Tongue (tissue), 3 donors: ENCODE measurements at places on chromosomes 12 and 14.
A peak's percentile ranks its signal among the peaks of the same experiment; 100 is the strongest.

DNA sequence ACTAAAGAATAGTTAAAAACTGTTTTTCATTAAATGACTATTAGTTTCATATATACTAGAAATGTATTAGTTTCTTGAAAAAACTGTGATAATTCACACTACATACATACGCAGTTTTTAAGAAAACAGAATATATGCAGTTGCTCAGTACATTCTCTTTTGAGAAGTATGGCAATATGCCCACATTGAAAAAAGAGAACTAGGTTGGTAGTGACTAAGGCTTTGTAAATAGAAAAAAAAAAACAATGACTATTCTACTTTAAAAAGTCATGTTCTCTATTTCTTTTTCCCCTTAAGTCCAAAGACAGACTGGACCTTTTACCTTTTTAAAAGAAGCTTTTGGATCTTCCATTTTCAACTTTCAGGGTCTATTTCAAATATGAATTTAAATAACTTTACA is 25.0 kb downstream of the SNX6 start:
- DNase-seq = no peak

- no peak for DNase-seq
Measured at GRCh38 chr12:13340149-13340548, 143.6 kb downstream of the EMP1 start.

DNA sequence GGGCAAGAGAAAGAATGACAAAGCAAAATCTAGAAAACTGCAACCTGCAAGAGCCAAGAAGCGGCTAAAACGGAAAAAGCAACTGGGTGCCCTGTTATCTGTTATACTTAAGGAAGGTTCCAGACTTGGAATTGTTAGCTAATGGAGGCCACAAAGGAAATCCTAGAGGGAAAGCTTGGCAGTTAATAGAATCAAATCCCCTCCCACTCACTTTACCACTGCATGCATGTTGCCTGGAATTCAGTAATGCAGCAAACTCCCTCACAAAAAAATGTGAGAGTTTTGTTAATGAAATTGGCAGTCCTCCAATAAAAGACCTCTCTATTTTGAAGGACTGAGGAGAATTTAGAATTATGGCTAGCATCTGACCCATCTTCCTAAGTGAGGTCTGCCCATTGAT is 164.2 kb upstream of the SOX5 start:
- DNase-seq = no peak

- no peak for DNase-seq
Measured at GRCh38 chr14:39396448-39396847, 35.8 kb downstream of the FBXO33 start.

- peak; percentile 95 for DNase-seq
Measured at GRCh38 chr14:52553671-52554575, 1.3 kb downstream of the GPR137C start.

GRCh38 chr12:28824849-28825248 is 324.2 kb upstream of the FAR2 start:
- no peak for DNase-seq

- no peak for DNase-seq
Measured at GRCh38 chr12:87349681-87350080, 679.5 kb downstream of the C12orf50 start.

- peak; percentile 95 for DNase-seq
Measured at GRCh38 chr12:124655698-124656516, 88.5 kb upstream of the NCOR2 start.

- peak; percentile 69 for DNase-seq
Measured at GRCh38 chr12:2959505-2960389, 550 bp downstream of the TEAD4 start.

DNA sequence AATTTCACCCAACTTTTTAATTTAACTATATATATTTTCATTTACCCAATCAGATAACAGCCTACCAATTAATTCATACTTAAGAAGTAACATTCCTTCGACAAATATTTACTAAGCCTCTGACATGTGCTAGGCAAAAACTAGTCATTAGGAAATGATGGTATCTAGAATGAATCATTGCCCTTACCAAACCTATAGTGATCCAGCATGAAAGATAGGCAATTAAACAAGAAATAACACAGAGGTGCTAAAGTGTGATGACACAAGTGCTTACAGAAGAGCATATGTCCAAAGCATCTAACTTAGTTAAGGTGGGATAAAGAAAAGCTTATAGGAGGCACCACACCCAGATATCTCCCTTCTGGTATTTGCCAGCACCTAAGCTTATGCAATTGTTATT is 166.5 kb upstream of the RASSF8 start:
- no peak for DNase-seq

- no peak for DNase-seq
Measured at GRCh38 chr12:27790179-27790578, 10.1 kb upstream of the MANSC4 start.

- DNase-seq = peak; percentile 3
Measured at GRCh38 chr14:87838931-87839330, 154.1 kb downstream of the GALC start.

DNA sequence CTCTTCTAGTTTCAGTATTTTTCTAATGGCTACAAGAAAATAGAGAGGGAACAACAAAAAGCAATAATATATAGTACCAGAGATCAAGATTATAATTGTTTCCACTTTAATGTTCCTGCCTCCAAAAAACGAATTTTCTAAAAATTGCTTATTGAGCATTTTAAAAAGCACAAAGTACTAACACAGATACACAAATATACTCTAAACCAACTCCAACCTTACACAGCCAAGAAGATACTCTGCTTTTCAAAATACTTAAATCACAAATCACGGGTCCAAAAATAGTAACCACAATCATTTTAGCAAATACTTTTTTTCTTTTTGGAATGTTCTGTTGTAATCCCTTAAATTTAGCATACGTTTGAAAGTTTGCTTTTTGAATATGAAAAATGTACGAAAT is 2.0 kb downstream of the YAF2 start:
- DNase-seq = no peak

GRCh38 chr12:55227643-55228042 is 6.8 kb downstream of the OR10A7 start:
- no peak for DNase-seq

GRCh38 chr14:27672047-27672446 is 1074.2 kb upstream of the NOVA1 start:
- DNase-seq = peak; percentile 9

DNA sequence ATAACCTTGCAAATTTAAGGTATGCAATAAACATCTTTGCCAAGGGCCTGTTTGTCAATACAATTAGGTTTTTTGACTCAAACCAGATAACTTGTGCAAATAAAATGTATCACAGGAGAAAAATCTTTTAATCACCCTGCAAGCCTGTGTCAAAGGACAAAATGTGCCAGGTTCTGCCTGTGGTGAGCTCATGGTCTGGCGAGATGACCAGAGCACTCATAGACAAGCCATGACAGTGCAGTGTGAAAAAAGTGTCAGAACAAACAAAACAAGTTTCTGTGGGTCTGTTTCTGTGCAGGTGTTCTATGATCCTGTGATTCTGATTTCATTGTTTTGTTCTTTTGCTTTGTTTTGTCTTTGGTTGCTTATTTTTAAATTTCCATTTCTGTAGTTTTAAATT is 847.2 kb downstream of the VRK1 start:
- no peak for DNase-seq

DNA sequence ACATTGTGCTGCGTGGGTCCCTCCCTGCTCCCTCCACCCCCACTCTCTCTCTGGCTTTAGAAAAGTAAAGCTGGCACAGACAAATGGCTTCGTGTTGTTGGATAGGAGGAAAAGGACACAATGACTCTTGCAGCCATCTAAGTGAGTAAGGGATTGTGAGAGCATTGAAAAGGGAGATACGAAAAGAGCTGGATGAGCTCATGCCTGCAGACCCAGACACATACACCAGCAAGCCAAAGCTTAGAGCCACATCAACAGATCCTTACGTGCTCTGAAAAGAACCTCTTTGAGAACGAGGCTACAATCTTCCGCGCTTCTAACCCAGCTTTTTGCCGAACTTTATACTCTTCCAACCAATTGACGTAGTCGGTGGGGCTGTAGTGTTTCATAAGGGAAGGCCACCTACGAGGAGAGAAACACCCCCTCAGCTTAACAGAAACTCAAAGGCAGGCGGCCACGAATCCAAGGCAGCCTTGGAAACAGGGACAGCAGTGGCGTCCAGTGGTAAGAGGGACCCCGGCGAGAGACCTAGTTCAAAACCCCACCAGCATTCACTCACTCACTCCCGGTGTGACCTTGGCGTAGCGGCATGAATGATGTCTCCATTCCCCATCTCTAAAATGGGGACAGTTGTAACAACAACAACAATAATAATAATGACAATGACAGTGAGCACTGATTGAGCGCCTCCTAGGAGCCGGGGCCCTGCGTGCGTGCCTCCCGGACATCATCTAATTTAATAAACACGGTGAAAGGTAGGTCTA is 1.1 kb downstream of the FBXO21 start:
- DNase-seq = peak; percentile 62

DNA sequence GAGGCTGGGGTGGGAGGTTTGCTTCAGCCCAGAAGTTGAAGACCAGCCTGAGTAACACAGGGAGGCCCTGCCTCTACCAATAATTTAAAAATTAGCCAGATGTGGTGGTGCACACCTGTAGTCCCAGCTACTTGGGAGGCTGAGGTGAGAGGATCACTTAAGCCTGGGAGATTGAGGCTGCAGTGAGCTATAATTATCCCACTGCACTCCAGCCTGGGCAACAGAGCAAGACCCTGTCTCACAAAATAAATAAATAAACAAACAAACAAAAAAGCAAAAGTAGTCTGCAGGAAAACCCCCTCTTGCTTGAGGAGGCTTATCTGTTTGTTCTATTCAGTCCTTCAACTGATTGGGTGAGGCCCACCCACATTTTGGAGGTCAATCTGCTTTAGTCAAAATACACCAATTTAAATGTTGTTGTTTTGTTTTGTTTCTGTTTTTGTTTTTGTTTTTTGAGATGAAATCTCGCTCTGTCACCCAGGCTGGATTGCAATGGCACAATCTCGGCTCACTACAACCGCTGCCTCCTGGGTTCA is 24.9 kb upstream of the TXNRD1 start:
- DNase-seq = no peak

DNA sequence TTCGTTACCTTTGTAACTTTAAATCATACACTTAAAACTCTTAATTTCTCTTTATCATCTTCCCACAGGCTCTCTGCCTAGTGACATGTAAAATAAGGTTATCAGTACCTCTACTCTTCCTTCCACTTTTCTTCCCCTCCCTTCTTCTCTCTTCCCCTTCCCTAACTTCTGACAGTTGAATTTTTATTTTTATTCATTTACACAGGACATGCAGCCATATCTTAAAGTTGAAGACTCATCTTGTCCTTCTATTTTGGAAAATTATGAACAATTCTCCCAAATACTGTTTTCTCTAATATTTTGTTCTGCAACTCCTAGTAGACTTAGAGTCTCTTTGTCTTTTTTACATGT is 263.9 kb downstream of the FBXL14 start:
- no peak for DNase-seq

DNA sequence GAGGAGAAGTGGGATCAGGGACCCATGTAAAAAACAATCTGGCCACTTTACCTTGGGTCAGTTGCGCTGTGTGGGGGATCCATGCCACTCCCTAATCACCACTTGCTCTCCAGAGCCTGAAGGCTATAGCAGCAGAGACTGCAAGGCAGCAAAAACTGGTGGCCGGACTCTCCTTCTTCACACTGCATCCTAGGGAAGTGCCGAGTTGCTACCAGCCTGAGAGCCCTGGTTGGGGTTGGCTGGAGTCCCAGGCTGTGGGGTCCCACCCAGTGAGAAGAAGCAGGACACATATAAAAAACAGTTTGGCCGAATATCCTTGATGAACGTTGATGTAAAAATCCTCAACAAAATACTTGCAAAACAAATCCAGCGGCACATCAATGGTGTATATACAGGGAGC is 341.2 kb downstream of the AEBP2 start:
- no peak for DNase-seq

- DNase-seq = no peak
Measured at GRCh38 chr12:53336181-53336681, at the start of gene SP7. TSS of gene SP7 (minus strand) at chr12:53336354. CDS start at chr12:53335646, 708 bp downstream.

DNA sequence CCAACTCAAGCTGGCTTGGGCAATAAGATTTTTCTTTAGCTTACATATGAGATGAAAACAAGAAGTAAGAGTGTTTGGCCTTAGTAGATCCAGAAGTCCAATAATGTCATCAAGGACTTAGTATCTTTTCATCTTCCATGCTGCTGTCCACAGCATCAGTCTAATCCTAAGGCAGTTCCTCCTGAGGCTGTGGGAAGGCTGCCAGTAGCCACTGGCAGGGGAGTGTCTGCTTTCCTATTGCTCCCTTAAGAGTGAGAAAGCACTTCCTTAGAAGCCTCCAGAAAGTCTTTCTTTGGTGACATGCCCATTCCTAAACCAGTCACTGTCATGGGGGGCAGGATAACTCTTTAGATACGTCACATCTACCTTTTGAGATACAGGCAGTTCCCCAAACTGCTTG is 317.7 kb downstream of the BMP4 start:
- DNase-seq = no peak

DNA sequence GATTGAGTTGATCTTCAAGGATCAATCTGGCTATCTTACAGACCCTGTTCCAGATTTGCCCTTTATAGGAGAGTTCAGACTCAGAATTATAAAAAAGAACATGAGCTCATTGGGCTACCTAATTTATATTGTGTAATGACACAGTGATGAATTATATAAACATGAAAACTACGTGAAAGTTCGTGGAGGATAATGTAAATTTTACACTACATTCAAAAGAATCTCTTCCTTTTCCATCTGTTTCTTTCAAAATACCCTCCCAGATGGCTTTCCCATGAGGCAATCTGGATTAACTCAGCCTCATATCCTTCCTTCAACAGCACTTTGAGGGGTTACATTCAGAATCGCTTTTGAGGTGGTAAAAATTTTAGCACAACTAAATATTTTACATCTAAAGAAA is 129.3 kb downstream of the HMGA2 start:
- DNase-seq = peak; percentile 50

DNA sequence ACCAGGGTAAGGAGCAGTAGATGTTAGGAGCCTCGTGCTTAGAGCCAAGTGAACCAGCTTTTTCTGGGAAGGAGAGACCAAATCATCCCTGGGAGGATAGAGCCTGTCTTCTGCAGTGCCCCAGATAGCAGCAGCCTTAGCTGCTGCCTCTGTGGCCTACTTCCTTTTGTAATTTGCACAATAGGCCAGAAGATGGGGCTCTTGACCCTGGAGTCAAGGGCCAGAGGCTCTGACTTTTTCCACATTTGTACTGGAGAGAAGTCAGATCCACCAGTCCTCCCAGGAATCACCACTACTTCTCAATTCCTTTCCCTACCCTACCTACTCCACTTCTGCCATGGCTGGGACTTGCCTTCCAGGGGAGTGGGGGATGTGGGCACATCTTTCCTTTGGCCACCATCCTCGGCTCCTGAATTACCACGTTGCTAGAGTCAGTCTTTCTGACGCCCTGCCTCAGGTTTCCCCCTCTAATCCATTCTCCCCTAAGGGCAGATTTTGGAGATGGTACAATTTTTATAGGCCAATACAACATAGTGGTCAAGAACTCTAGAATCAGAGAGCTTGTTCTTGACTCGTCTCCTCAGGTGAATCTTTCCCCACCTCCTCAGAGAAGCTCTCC is 3.3 kb upstream of the SLC4A8 start:
- DNase-seq = peak; percentile 72

- no peak for DNase-seq
Measured at GRCh38 chr12:25347716-25348592, 97.2 kb upstream of the KRAS start.
